ENCODE measurements at places on chromosomes 6 and 20.

GRCh38 chr6:29925727-29926412 is 16.5 kb upstream of the HLA-A start:
- no peak for DNase-seq

DNA sequence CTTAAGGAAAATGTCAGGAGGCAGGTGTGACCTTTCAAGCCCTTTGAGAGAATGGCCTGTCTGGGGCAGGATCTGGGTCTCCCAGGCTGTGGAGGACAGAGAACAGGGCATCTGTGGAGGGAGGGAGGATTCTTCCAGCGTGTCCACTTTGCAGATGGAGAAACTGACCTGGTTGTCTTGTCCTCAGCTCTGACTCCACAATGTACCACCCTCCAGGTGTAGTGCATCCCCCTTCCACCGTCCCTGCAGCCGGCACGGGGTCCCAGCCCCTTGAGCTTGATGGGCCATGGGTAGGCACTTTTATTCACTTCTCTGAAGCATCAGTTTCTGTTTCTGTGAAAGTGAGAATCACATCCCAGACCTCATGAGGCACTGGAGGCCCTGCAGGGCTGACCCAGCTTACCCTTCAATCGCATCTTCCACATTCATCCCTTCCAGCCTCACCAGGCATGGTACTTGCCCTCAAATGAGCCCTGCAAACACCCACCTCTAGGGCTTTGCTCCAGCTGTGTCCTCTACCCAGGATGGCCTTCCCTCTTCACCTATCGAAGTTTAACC is 4.6 kb upstream of the TGM2 start:
- DNase-seq = no peak

GRCh38 chr6:137973201-137973600 is 106.1 kb downstream of the TNFAIP3 start:
- DNase-seq = no peak

GRCh38 chr20:33609504-33609903 is 52.6 kb upstream of the C20orf144 start:
- no peak for DNase-seq

DNA sequence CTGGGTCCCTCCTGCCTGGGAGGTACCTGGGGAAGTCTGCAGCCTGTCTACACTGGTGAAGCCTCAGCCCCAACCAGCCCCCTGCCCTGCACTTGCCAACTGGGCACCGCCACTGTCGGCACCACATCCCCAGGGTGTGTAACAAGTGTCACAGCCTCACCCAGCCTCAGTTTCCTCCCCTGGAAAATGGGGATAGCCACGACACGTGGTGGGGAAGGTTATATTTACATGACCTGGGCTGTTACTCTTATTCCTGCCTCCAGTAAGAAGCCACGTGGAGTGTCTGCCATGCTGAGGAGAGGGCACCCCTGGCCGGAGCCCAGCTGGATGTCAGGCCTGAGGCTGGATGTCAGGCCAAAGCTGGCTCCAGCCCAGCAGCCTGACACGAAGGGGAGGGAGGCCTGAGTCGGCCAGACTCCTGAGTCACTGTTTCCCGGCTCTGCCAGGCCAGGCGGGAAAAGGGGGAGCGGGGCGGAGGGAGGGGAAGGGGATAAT is 44.9 kb downstream of the SNAI1 start:
- no peak for DNase-seq

DNA sequence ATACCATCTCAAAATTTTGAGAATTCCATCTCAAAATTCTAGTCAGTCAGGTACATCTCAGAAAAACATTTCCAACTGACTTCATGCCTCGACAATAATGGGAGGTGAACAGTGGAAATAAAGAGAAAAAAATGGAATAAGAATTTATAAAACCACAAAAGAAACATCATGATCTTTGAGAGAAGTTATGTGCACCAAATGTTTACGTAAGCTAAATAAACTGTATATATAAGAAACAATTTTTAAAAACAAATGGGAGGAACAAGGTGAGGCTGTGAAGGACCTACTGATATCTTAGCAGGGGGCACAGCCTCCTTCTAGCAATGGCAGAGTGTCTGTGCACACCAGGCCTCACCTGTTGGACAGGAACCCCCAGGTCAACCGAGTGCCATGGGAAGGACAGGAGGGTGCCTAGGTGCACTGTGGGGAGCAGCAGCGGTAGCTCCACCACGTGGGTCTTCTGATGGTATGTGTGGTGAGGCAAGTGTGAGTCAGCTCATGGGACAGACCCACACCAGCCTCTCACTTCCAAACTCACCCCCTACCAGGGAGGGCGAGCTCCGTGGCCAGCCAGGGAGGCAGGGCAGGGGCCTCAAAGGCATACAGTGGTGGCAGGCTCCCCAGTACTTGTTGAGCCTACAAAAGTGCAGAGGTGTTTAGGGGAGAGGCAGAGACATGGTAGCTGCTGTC is 23.2 kb downstream of the DIDO1 start:
- DNase-seq = no peak

GRCh38 chr20:50580842-50581544 is 70.8 kb downstream of the PTPN1 start:
- no peak for DNase-seq
